ENCODE measurements at places on chromosomes 2 and 18.

DNA sequence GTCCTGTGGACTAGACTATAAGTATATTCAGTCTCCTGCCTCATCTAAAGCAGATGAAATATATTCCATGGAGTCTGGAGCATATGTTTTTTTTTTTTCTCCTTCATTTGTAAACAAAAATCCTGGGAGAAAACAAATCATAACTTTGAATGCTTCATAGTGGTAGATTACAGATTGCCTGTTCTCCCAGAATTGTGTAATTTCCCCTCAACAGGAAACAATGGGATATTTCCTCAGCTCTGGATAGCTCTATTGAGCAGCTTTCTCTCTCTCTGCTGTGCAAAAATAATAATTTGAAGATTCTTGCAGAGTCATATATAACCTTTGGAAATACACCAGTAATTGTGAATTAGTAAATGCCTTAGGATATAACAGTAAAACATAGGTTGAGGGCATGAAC is 1406.6 kb upstream of the ACVR2A start:
- DNase-seq, result no peak

DNA sequence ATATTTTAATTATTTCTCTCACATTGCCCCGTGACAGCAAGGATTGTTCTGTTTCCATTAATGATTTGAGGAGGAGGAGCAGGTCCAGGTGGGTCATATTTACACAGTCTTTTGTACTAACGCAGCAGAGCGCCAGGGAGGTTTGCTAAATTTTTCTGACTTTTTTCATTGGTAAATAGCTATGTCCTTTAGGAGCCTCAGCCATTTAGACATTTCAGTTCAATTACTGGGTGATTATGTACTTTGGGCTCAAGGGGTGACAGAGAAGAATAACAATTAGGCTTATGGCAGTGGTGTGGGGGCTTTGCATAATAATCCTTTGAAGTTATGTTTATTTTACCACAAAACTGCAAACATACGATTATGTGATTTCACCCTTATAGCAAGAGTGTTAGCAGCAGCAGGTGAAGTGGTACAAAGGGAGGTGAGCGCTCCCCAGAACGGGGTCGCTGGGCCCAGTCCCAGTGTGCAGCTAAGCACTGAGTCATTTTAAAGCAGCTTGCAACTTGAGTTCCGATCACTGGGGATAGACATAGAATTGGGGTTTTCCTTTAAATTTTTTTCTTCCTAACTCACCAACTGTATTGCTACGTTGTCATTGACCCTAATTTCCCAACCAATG is 80.3 kb downstream of the TSHZ1 start:
- no peak for DNase-seq

GRCh38 chr2:29803537-29803936 is 117.8 kb downstream of the ALK start:
- DNase-seq, result no peak

- no peak for DNase-seq
Observed at GRCh38 chr18:58527952-58528287, 101.0 kb downstream of the ALPK2 start.

GRCh38 chr2:75506101-75506697 is 54.5 kb downstream of the EVA1A start:
- DNase-seq, result no peak

DNA sequence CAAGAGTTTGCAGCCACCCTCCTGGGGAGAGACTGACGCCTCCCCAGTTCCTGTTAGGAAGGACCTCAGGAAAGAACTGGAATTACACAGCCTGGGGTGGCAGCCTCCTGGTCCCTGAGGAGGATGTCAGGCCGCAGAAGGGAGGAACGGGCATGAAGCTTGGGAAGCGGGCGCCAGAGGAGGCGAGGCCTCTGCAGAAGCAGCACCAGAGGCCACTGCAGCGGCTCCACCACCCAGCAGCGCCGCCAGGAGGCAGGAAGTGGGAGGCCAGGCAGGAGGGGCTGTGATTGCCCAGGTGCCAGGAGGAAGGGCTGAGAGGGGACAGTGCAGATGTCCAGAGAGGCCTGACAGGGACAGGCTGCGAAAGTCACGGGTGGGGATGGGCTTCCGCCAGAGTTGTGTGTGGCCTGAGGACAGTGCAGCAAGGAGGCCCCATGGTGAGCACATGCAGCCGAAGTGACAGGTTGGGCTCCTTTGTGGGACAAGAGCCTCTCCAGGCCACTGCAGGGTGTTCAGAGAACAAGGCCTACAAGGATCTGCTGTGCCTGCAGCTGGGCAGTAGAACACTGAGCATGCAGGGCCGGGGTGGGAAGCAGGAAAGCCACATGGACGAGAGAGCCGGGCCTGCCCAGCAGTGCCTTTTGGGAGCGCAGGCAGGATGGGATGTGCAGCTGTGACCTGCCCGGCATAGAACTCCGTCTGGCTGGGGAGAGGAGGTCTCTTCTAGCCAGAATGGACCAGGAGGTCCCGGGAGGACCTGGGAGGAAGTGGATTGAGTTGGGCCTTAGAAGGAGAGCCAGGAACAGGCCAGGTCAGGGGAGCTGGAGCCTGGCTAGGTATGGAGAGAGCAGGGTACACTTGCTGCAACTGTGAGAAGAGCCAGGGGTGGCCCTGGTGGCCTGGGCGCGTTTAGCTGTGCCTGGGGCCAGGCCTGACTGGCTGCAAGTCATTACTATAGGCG is 39.1 kb upstream of the ALPP start:
- no peak for DNase-seq

DNA sequence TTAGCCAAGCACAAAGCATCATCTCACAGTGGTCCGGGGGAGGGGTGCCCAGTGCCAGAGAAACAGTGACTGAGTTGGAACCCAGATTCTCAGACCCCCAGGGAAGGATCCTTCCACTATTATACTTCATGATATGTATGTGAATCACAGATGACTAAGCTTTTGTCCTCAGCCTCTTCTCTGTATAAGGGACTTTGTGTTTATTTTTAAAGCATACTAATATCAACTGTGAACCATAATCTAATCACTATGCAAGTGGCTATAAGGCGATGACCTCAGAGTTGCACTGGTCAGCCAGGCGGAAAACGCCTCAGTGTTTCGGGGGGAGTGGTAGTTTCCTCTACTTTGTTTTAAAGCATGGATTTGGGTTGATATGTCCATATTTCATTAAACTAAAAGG is 160.4 kb upstream of the TMEM200C start:
- DNase-seq, result no peak

DNA sequence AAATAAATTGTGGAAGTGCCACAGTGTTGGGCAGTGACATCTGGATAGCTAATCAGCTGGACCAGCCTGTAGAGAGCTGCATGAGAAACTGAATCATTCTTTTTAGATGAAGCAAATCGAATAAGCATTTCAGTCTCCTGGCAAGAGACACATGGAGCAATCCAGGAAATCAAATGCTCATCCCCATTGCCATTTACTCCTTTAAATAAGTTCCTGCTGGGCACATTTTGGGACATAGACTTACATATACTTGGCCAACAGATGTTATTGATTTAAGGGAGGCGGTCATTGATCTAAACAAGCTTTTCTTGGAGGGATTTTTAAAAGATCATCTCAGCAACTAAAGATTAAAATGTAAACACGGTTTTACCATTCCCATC is 307.1 kb downstream of the STK39 start:
- no peak for DNase-seq

GRCh38 chr2:39623917-39624316 is 41.8 kb upstream of the TMEM178A start:
- DNase-seq, result no peak

DNA sequence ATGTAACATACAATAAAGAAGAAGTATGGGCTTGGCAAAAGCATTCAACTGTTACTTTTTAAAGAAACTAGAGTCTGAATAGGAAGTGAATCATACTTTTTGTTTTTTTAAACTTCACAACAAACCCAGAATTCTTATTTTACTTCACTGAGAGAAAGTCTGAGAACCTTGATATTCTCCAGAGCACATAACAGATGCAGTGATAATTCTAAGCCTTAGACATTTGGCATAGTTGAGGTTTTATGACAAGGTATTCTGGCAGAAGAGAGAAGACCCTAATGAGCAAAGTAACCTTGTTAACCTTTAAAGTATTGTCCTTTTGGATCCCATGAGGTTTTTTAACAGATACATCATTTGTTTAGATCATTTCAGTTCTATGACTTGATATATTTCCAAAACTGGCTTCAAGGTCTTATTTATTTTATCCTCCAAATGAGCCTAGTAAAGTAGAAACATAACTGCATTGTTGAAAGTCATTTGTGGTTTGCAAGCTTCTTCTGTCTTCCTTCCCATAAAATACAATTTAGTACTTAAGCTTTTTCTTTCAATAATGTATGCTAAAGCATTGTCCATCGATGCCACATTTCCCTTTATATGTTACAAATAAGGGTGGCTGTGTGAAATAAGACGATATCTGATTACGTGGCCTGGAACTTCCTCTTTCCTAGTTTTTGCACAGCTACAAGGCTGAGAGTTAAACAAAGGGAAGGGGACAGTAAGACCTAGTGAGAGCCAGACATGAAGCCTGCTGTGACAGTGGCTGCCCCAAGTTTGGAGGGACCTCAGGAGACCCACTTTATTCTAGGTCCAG is 86.1 kb upstream of the ITPRID2 start:
- DNase-seq, result no peak

DNA sequence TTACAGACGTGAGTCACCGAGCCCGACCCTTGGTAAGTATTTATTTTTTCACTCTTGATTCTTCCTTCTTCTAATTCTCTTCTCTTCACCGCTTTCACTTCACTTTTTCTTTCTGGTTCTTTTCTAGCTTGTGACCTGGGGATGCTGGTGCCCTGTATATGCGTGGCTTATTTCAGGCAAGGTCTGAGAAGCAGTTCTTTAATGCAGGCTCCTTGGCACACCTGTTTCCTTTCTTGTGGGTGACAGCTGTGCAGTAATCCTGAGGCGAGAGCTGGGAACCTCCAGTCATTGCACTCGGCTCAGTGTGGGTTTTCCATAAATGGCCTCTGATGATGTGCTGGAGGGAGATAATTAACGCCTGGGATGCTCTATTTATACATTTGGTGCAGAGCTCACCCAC is 193.8 kb downstream of the TSN start:
- no peak for DNase-seq
